ENCODE measurements at places on chromosomes 7 and 10.

DNA sequence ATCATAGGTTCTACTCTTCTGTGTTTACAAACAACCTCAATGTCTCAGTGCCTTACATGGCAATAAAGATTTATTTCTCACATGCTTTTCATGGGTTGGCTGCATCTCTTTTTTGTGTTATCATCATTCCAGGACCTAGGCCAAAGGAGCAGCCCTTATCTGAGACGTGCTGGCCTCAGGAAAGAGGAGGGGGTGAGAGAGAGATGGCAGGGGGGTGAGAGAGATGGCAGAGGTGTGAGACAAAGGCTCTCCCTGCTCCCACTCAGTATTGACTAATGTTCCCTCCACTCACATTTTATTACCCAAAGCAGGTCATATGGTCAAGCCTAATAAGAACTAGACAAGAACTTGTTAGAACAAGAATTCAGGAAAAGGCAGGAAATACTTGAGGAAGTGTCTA, 120.1 kb upstream of the PRR15 start:
- DNase-seq, result no peak

GRCh38 chr10:6135039-6135438, 46.2 kb downstream of the RBM17 start:
- no peak for DNase-seq

GRCh38 chr10:59903871-59904270, 2.5 kb downstream of the CCDC6 start:
- DNase-seq, result no peak

- no peak for DNase-seq
Observed at GRCh38 chr7:17042211-17042610, 160.4 kb upstream of the AGR3 start.

GRCh38 chr10:92142949-92143348, 147.9 kb downstream of the CPEB3 start:
- no peak for DNase-seq

GRCh38 chr10:43028143-43028542, 48.7 kb upstream of the RET start:
- no peak for DNase-seq

DNA sequence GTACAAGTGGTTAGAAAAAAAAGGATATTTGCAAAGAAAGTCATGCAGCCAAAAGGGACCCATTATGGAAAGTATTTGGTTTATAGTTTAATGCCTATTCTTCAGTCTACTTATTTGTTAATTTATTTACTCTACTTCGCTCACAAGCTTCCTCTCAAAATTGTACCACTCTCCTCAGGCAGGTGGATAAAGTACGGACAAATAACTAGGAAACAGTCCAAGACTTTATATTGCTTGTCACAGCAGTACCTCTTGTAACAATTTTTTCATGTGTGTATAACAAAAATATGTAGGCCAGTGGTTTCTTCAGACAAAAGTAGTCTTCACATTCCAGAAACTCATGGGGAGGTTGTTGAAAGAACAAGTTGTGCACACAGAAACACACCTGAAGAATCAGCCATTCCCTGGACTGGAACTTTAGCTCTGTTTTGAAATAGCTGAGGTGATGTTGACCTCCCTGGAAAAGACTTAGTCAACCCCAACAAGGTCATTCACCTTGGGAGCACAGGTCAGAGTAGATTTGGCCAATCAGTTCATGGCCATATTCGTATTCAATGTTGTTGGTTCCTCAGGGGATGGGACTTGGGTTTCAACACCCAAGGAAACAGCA, 73.4 kb downstream of the TES start:
- DNase-seq, result no peak

DNA sequence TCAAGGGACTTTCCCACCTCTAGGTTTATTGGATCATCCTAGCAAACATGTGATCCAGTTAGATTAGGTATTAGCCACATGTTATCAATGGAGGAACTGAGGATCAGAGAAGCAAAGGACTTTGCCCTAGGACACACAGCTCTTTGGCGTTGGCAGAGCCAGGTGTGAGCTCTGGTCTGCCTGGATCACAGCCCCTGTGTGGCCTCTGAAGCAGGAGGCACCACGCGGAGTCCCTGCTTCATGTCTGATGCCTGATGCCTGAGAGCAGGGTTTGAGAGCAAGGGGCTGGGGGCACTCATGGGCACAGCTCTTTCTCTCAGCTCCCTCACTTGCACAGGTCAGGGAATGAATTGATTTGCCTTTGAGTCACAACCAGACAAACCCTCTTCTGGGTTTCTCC, 64.7 kb upstream of the CTBP2 start:
- DNase-seq, result no peak

DNA sequence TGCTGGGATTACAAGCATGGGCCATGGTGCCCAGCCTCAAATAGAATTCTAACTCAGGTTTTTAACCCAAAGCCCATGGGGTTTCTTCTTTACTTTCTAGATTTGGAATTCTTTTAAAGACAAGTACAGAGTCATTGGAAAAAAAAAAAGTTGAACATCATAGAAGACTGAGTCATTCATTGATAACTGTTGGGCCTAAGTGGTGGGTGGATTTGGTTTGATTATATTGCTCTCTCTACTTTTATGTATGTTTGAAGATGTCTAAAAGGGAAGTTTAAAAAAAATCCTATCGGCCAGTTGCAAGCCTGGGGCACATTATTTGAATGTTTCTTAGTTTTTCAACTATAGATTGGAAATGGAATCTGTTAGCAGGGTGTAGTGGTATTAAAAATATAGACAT, 49.7 kb downstream of the INPP5F start:
- no peak for DNase-seq

GRCh38 chr7:39949971-39950472, at the start of gene CDK13:
Gene CDK13 (plus strand): TSS chr7:39950256. CDS start chr7:39950642, 386 bp downstream.
- DNase-seq, result no peak

DNA sequence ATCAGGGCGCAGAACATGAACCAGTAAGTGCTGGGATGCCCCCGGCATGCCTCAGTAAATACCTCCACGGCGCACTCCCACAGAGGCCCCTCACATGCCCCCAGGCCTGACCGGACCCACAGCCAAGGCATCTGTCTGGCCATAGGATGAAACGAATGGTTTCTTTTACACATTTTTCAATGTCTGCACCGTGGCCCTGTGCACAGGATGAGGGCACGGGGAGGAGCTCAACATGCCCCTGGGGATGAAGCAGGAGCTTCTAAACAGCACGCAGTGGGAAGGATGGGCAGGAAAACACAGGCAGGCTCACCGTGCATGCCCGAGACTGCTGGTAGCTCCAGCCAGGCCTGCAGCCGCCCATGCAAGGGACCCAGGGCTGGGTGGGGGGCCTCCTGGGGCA, 283.3 kb downstream of the TNS3 start:
- no peak for DNase-seq
